ENCODE measurements at places on chromosomes 3 and 15.

GRCh38 chr3:100496711-100497261 is 4.4 kb downstream of the TMEM45A start:
- no peak for DNase-seq

- no peak for DNase-seq
These were observed 84.8 kb upstream of the WNT5A start for GRCh38 chr3:55571913-55572312.

GRCh38 chr3:71994906-71995305 is 210.0 kb upstream of the PROK2 start:
- DNase-seq = no peak

DNA sequence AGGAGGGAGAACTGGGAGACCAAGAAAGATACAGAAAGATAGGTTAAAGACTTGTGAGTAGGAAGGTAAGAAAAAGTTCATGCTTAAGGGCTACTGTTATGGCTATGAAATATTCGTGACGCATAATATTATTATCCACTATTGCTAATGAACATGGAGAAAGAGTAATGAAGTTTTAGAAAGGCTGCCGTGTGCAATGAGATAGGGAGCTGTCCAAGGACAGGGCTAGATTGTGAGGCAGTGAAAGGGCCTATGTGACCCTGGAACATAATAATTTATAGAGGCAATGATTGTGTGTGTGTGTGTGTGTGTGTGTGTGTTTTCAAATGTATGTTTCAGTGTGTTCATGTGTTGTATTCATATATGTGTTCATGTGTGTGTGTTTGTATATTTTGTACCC is 27.7 kb downstream of the MBNL1 start:
- DNase-seq = no peak

GRCh38 chr3:17846466-17846865 is 104.0 kb upstream of the TBC1D5 start:
- no peak for DNase-seq

DNA sequence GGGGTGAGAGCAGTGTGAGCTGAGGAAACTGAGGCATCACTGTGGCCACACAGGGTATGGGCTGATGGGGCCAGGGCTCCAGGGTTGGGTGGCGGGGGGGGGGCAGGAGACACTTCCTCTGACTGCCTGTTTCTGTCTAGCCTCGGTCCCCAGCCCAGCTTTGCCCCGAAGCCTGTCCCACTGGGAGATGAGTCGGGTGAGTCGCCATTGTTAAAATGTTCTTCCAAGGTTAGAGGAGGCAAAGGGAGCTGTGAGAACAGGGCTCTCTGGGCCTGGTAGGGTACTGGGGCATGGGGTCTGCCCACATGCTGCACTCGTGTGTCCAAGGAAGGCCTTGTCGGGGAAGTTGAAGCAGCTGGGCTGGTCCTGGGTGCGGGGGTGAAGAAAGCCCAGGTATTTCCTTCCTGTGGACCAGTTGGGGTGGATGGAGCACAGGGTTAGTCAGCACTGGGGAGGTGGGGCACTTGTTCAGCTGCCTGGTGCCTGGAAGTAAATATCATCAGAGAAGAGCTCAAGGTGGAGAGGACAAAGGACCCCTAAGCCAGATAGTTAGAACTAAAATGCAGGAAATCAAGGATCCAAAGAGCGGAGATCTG is 8.3 kb upstream of the JMJD7 start:
- no peak for DNase-seq

DNA sequence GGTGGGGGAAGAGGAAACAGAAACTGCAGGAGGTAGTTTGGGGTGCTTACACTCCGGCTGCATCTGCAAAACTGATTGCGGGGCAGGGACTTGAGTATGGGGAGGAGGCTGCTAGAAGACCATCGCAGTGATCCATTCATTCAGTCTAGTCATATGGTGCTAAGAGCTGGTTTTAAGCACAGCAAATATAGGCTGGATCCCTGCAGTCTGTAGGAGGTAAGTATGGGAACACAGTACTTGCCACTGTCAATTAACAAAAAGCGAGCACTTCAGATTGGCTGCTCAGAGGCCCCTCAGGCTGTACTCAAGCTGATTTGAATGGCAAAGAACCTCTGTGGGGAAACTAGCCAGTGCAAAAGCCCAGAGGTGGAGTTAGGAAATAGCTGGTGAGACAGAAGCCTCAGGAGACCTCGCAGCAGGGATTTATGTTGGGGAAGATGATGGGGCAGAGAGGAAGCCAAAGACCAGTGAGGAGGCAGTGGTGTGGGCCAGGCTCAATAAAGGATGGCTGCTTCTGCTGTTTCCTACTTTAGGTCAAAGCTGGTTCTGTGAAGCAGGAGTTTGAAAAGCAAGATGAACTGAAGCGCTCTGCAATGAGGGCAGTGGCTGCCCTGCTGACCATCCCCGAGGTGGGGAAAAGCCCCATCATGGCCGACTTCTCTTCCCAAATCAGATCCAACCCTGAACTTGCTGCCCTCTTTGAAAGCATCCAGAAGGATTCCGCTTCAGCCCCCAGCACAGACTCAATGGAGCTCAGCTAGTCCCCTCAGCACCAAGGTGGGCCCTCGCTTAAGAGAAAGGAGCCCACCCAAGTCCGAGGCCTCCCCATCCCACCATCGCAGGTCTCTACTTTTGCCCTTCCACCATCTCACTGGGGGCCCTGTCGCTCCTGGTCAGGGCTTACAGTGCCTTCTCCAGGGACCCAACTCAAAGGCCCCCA is 7.9 kb downstream of the RPL32 start:
- DNase-seq = no peak

- DNase-seq = peak; percentile 13
These were observed 265.7 kb downstream of the XXYLT1 start for GRCh38 chr3:195005251-195005620.

DNA sequence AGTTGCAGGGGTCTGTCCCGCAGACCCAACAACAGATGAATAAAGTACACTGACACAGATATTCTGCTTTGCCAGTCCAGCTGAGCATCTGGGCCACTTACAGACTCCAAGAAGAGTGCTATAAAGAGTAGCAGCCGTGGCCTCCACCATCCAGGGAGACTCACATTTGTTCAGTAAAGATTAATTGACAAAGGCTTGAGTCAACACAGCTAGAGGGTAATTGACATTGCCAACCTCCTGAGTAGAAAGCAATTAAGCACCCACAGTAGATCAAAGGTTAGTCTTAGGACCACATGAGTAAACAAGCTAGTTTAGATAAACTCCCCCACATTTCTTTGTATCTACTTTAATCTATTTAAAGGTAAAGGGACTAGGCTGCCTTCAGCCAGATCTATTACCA is 16.3 kb upstream of the CRTC3 start:
- no peak for DNase-seq

DNA sequence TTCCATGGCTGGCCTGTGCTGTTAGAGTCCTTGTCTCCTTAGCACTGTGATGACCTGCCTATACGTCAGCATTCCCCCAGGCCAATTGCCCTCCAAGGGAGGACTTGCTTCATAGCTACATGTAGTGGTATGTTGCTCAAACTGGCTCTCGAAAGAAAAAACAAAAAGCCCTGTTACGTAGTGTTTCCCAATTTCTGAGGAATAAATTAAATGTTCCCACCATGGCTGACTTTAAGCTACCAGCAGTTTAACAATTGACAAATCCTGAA is 54.6 kb downstream of the WNT7A start:
- no peak for DNase-seq

GRCh38 chr3:17057321-17057720 is 172.6 kb downstream of the PLCL2 start:
- DNase-seq = no peak

GRCh38 chr15:58324533-58324932 is 107.3 kb upstream of the LIPC start:
- DNase-seq = no peak

DNA sequence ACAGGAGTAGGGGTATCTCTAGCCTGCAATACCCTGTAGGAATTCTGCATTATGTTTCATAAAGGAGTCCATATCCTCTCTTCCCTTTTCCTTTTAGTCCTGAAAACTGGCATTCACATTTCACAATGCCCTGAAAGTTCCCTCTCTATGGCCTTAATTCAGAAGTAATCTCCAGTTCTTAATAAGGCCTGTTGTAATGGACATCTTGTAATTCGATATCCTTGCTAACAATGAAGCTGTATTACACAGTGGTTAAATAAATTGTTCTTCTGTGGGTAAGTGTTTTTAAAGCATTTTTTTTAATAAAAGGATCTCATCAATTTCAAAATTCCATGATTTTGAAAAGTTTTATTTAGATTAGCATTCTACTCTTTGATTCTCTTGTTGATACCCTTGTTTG is 34.3 kb upstream of the NEO1 start:
- DNase-seq = no peak

DNA sequence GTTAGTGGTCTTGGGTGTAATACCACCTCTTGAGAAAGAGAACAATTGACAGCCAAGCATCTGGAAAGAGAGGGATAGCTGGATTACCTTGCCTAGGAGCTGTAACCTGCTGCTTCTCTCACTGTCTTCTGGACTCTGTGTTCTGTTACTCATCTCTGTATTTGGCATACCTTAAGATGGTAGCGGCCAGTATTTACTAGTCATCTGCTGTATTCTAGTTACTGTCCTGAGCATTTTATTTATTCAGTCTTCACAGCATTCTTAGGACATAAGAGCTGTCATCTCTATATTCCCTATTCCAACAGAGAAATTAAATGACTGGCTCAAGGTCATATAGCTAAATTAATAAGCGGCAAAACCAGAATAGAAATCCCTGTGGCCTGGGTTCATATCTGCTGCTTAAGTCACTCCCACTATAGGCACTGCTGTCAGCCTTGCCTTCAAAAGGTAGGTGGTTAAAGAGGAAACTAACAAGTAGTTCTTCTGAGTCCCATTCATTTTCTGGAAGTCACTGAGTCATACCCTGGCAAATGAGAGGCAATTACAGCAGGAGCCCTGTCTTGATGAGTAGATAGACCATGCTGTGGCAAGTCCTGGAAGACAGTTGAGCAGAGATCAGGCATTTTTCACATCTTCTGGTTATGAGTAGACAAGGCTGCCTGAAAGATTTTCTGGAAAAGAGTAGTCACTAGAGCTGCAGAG is 68.2 kb downstream of the RAB7A start:
- no peak for DNase-seq

- no peak for DNase-seq
These were observed 32.7 kb downstream of the IQSEC1 start for GRCh38 chr3:13040361-13041074.

- DNase-seq = no peak
These were observed 16.6 kb upstream of the TXNRD3 start for GRCh38 chr3:126671521-126671920.

Data from NCI-H2171 treated with DMSO at 0.1 percent for 48 hours (cell line).